ENCODE measurements at places on chromosomes 12 and 14. TPM values are rescaled to one million over a fixed set of nuclear protein-coding genes. Genes with fewer than 3 reads are reported as not detected.

INHBC gene
- total RNA-seq = not detected

LRIG3 gene
- 3.0 TPM for total RNA-seq

PTPRQ gene
- 0.19 TPM for total RNA-seq

CATSPERB gene
- total RNA-seq = 0.57 TPM

CMA1 gene
- total RNA-seq = 0.26 TPM

HVCN1 gene
- total RNA-seq = 8.0 TPM

SMCO3 gene
- total RNA-seq = not detected

CAPS2 gene
- total RNA-seq = 11.8 TPM

KRT85 gene
- not detected for total RNA-seq

SPRING1 gene
- 7.9 TPM for total RNA-seq

SERPINA5 gene
- total RNA-seq = 1.1 TPM

GRCh38 chr12:4015225-4016091 is 142.3 kb upstream of the PARP11 start:
- no peak for DNase-seq

DNA sequence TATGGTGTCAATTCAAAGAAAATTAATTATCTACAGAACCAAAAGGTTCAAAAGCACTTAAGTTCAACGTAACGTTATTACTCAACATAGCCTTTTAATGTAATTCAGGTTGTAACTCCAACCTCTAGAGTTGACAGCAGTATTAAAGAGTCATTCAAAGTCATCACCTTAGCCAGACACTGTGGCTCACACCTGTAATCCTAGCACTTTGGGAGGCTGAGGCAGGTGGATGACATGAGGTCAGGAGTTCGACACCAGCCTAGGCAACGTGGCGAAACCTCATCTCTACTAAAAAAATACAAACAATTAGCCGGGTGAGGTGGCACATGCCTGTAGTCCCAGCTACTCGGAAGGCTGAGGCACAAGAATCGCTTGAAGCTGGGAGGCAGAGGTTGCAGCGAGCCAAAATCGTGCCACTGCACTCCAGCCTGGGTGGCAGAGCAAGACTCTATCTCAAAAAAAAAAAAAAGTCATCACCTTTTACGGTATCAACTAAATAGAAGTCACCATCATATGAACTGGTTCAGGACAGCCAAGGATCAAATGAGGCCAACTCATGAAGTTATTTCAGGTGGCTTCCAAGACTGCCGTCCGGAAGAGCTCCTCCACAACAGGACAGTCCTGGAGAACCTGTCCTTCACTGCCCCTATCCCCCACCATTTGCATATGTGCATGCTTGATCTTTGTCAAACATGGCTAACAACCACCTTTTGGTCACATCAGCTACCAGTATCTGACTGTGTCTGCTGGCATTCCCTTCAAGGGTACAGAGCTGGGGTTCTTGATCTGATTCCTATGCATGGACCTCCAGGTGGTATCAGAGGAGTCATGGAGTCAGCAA is 4.2 kb downstream of the PPTC7 start:
- no peak for DNase-seq

GRCh38 chr12:21502164-21502496 is 541 bp downstream of the GOLT1B start:
- peak; percentile 23 for DNase-seq

- DNase-seq = no peak
These were observed 9.6 kb upstream of the ASIC1 start for GRCh38 chr12:50047693-50048250.

DNA sequence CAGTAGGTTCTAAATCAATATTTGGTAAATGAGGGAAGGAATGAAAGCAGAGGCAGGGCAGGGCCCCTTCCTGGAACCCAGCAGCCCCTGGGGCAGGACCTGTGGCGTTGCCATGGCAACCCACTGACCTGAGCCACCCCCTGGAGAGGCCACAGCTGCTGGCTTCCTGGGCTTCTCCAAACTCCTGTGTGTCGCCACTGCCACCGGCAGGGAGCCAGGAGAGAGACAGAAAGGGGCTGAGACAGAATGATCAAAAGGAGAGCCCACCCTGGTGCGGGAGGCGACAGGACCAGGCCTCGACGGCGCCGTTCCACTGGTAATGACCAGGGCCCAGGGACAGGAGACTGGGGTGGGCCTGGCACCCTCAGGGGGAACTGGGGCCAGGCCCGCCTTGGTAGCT is 18.2 kb downstream of the RFX4 start:
- no peak for DNase-seq

DNA sequence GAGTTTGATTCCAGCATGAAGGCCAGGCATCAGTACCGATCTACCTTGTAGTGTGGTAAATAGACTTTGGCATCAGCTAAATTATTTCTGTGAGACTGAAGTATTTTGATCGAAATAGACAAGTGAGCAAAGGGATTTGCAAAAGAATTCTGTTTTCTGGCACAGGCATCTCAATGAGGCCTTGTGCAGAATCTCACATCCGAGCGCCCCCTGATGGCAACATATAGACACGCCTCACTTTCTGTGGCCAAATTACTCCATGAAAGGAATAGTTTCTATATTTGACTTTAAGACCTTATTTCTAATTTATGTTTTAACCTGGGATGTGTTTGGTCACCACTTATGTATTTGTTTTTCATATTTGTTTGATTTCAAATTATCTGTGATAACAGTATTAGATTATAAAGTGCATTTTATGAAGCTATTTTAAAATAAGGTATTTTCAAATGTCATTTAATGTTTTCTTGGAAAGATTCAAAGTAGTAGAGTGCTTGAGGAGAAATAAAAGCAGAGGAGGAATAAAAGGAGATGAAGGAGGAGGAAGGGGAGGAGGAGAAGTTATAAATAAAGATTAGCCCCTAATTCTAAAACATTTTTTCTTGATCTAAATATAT is 731.9 kb downstream of the NRXN3 start:
- DNase-seq = peak; percentile 8

DNA sequence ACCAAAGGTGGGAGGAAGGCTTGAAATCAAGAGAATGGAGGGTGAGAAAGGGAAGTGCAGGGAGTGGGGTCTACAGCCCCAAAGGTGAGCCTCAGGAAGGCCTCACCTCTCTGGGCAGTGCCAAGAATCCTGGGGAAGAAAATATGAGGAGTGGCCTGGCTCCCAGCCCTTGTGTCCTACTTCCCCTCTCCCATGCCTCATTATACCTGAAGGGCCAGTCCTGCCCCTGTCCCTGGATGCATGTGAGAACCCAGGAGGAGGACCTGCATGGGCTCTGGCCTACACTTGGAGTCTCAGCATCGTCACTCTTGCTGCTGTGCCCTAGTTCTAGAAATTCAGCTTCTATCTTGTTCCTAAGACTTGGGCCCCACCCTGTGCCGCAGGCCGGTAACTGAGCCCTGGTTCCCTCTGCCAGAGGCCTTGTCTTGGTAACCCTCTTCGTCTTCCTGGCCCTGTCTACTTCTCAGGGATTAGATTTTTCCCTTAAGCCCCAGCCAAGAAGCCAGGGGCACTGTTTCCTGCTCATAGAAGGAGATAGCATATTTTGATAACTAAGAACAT is 10.9 kb upstream of the MYH7 start:
- peak; percentile 36 for DNase-seq

GRCh38 chr14:100830681-100831080 is 4.8 kb downstream of the MEG3 start:
- no peak for DNase-seq

- no peak for DNase-seq
These were observed 131.5 kb upstream of the RTL1 start for GRCh38 chr14:101034986-101035385.

GRCh38 chr14:90336401-90336800 is 4.7 kb upstream of the NRDE2 start:
- no peak for DNase-seq

DNA sequence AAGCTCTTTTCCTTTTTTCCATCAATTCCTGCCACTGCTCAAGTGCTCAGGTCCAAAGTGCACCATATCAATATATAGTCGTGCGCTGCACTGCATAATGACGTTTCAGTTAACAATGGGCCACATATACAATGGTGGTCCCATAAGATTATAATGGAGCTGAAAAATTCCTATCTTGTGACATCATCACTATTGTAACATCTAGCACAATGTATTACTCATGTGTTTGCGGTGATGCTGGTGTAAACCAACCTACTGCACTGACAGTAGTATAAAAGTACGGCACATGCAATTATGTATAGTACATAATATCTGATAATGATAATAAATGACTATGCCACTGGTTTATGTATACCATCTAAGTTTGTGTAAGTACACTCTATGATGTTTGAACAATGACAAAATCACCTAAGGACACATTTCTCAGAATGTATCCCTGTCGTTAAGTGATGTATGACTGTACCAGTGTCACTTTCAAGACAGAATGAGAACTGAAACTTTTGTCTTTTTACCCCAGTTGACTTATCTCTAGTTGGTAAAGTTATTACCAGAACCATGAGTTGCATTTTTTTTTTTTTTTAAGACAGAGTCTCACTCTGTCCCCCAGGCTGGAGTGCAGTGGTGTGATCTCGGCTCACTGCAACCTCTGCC is 53.7 kb upstream of the INSM2 start:
- DNase-seq = no peak

DNA sequence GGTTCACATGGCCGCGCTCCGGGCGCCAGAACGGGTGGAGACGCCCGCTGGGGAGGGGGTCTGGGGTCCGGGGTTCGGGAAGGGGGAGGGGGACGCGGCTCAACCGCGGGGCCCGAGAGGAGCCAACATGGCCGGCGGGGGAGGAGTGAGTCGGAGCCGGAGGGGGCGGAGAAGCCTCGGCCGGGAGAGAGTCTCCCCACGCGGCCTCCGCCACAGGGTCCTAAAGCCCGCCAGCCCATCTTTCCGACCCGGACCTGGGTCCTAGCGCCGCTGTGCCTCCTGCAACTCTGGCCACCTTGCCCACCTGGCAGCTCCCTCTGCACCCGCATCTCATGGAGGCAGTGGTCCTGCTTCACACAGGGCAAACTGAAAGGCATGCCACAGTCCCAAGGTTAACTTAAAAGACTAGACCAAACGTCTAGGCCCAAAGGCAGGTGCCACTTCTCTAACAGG is at the start of gene BAZ2A:
Gene BAZ2A, minus strand, starts transcription at position 147 of the 453 bp plus-strand sequence. CDS start 12,796 bp downstream, outside the sequence.
- DNase-seq = peak; percentile 92

- DNase-seq = no peak
These were observed 519.8 kb upstream of the FLRT2 start for GRCh38 chr14:85010186-85010585.

- DNase-seq = no peak
These were observed 106.7 kb upstream of the MIS18BP1 start for GRCh38 chr14:45359746-45360145.

- no peak for DNase-seq
These were observed 18.0 kb downstream of the SLC24A4 start for GRCh38 chr14:92340931-92341330.

DNA sequence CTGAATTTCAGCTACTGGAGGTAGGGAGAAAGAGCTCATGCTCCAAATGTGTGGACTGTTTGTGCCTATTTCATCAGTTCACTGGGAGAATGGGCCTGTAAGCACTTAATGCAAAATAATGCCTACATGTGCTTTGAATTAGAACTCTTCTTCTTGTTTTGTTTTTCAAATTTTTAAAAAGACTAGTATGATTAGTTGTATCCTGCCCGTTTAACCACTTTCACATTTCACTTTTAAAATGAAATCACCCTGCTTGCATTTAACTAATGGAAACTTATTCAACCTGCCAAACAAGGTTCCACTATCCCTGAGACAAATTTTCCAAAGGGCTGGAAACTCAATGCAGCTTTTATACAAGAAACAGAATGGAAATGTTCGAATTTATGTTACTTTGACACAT is 79.7 kb downstream of the SAMD4A start:
- DNase-seq = no peak

GRCh38 chr12:7929083-7929792 is 6.7 kb downstream of the SLC2A3 start:
- DNase-seq = no peak
